ENCODE measurements at places on chromosomes 1 and 21.

GRCh38 chr1:179119513-179119912, 37.6 kb downstream of the TOR3A start:
- no peaks in the 10 kb centered on the region for H3K4me1 ChIP-seq
- H3K36me3 ChIP-seq: peaks cover 25% of the 10 kb centered on the region
- no peak overlapping the region for H3K27ac ChIP-seq
- no peaks in the 10 kb centered on the region for H3K27me3 ChIP-seq
- DNase-seq: no peak

DNA sequence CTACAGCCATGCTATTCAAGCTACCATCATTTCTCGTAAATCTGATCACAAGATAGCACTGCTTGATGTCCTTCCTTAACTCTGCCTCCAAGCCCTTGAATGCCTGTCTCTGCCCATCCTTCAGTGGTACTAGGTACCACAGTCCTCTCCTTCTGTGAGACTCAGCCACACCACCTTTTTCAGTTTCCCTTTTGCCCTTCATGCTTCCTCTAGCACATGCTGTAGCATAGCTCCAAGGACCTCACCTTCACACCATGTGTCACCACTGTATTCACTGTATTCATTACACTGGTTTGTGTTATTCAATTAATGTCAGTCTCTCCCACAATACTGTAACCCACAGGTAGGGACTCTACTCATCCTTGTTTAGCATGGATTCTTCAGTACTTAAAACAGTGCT, 8.0 kb upstream of the TP53BP2 start:
- H3K36me3 ChIP-seq: no peaks in the 10 kb centered on the region
- H3K4me3 ChIP-seq: no peak overlapping the region
- H3K27me3 ChIP-seq: peaks cover 5% of the 10 kb centered on the region
- H3K27ac ChIP-seq: no peak overlapping the region
- no peaks in the 10 kb centered on the region for H3K4me1 ChIP-seq

DNA sequence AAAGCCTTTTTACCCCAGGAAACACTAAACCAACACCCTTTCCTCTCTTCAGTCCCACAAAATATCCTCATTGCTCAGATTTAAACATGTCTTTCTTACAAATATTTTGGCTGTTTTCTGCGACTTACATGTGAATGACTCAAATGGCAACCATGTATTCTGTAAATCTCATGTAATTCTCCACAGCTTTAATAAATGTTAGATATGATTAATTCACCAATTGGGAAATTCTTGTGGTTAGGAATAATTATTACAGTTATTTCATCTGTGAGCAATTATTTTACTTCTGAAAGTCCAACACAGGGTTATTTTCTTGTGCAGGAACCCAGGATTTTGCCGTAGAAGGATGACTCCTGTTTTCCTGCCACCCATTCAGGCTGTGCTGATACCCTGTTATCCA, 431.5 kb downstream of the LMO4 start:
- no peak overlapping the region for H3K27ac ChIP-seq
- no peak for DNase-seq
- H3K4me1 ChIP-seq: no peaks in the 10 kb centered on the region
- no peaks in the 10 kb centered on the region for H3K36me3 ChIP-seq

GRCh38 chr1:11502516-11502915, 23.6 kb downstream of the DISP3 start:
- peak overlapping the region; percentile 77 for H3K4me3 ChIP-seq
- DNase-seq: no peak
- no peak overlapping the region for H3K27ac ChIP-seq
- H3K36me3 ChIP-seq: peaks cover 3% of the 10 kb centered on the region

DNA sequence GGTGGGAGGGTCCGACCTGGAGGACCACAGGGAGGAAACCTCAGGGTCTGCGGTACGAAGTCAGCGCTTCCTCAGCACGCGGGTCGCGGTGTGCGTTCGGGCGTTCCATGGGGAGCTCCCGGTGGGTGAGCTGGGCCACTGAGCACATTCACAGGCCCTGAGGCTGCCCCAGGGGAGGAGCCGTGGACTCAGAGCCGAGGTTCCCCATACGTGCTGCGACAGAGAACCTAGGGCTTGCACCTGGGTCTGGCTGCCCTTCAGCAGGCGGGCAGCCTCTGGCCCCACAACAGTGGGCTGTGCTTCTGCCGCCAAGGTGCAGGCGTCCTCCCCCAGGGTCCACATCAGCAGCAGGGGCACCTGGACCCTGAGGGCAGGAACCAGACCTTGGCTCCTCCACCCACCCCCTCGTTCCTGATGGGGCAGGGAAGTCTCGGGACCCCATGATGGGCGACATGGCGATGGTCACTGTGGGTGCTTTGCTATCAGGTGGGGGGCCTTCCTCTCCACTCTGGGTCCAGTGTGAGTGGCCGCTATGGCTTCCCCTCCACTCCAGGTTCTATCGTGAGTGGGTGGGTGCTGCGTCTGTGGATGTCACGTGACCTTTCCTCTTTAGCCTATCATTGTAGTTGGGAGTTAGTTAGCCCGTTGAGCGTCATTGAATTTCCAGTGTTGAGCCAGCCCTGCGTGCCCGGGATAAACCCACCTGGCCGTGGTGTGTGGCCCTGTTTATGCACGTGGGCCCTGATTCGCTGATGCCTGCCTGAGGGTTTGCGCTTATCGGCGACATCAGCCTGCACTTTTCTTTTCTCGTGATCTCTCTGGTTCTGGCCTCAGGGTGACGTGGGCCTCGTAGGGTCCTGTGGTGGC, 27.9 kb downstream of the FTCD start:
- no peak overlapping the region for H3K27ac ChIP-seq
- no peaks in the 10 kb centered on the region for H3K27me3 ChIP-seq
- H3K4me1 ChIP-seq: no peaks in the 10 kb centered on the region
- DNase-seq: no peak

DNA sequence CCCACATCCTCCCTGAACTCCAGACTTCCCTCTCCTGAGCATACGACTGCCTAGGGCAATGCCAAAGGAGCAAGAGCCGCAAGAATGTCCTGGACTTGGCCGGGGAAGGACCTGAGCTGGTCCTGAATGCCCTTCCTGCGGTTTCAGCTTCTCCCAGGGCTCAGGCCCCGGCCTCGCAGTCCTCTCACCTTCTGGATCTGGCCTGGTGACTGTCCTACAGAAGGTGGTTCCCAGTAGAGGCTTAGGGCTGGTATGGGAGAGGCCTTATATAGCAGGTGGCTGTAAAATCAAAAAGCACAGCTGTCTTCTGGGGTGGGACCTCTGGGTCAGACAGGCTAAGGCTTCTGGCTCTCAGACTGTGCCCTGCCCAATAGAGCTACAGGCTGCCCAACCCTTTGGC, at the start of gene LYPD8:
Gene LYPD8, minus strand, starts transcription at position 243 of the 400 bp plus-strand sequence. CDS start 4,678 bp downstream, outside the sequence.
- H3K4me1 ChIP-seq: peaks cover 8% of the 10 kb centered on the region
- peaks cover 13% of the 10 kb centered on the region for H3K27me3 ChIP-seq
- no peaks in the 10 kb centered on the region for H3K36me3 ChIP-seq
- no peak for DNase-seq
- no peak within 1 kb of the TSS for H3K27ac ChIP-seq
- no peak within 1 kb of the TSS for H3K4me3 ChIP-seq

Data from effector memory CD8-positive, alpha-beta T cell (primary cell).